ENCODE measurements at places on chromosomes 13 and 19.

DNA sequence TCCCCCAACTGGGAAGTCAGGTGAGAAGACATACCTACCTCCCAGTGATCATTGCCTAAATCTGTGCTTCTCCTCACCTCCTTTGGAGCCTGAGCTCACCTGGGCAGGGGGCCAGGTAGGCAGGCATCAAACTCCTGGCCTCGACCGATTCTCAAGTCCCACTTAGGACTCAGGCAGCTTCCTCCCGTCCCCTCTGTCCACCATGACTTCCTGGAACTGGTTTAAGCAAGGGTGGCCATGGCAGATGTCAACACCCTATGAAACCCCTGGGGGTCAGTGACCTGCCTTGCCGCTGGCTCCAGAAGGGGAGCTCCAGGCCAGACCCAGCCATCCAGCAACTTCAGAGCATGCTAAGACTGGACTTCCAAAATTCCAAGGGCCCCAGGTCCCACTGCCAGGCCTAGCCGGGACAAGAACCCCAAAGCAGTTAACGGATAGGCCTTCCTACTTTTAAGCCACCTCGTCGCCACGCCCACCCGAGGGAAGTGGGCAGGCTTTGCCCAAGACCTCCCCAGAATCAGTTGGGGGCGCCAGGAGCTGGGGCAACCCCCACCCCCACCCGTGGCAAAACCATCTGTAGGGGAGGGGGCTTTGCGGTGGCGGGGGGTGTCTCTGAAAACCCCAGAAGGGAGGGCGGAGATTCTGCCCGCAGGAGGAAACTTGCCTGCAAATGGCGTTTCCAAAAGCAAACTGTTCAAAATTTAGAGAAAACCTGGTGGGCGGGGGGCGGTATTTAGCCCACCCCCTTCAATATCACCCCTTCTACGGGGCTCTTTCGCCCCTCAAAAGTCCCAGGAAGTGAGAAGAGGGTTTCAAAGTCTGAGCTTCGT is 657 bp downstream of the PLIN3 start:
- peak; percentile 53 for DNase-seq

DNA sequence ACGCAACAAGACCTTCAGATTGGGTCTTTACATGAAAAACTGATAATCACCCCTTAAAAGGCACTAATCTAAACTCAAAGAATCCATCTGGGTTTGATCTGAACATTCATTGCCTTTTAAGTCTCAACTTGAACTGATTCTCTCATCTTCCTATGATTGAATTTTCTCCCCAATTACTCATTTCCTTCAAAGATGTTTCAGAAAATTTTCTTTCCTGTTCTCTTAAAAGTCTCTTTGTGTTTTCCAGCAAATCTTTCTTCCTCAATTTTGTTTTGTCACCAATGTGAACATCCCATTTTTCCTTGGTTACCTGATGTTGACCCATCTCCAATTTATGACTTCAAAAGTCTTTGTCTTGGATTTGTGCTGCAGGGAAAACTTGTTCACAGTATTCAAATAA is 234.3 kb downstream of the DACH1 start:
- DNase-seq, result no peak

GRCh38 chr13:34127523-34127922 is 309.6 kb downstream of the RFC3 start:
- DNase-seq, result no peak

DNA sequence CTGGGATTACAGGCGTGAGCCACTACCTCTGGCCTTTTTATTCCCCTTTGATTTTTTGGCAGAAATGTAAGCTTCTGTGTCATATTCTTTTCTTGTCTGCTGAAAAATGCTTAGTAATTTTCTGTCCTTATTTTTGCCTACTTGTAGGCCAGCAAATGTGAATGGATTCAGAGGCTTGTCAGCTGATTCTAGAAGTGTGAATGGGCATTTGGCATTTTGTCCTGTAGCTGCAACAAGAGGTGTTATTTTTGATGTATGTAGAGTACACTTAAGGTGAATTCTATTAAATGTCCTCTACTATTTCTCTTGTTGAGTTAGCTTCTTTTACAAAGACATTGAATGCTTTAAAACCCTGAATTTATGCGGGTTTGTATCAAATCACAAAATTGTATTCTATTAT is 50.0 kb downstream of the FRY start:
- no peak for DNase-seq

DNA sequence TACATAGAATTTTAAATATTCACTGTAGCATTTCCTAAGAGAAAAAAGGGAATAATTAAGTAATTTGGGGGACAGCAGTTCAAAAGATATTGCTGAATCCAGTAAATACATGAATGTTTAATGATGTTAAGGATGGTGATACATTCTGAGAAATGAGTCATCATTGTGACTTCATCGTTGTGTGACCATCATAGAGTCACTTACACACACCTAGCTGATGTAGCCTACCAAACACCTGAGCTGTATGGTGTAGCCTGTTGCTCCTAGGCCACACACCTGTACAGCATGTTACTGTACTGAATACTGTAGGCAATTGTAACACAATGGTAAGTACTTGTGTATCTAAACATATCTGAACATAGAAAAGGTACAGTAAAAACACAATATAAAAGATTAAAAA is 34.8 kb downstream of the ATP7B start:
- no peak for DNase-seq

All from activated CD4-positive, alpha-beta T cell treated with anti-CD3 and anti-CD28 coated beads, Interleukin-2, amount 50 U/mL, for 48 hours (primary cell).